ENCODE measurements at places on chromosomes 5 and 9.

GRCh38 chr5:171562822-171563221, 143.4 kb downstream of the FGF18 start:
- DNase-seq: peak; percentile 36

DNA sequence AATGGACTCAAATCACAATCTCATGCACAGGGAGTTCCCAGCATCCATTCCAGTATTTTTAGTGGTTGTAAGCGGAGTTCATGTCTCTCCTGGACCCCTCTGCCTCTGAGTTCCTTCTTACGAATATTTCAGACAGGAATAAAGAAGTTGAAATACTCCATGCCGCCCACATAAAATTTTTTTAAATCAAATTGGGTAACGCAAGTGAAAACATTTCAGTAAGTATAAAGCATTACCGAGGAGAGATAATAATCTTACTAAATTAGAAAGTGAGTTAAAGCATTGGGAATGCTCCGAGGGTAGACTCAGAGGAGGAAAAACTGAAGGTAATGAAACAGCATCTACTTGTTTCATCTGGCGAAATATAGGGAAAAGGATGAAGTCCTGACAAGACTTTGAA, 317.6 kb downstream of the ARRDC3 start:
- no peak for DNase-seq

GRCh38 chr9:16883586-16883985, 13.1 kb upstream of the BNC2 start:
- no peak for DNase-seq

- DNase-seq: no peak
These were observed 20.3 kb downstream of the NCS1 start for GRCh38 chr9:130192382-130192999.

DNA sequence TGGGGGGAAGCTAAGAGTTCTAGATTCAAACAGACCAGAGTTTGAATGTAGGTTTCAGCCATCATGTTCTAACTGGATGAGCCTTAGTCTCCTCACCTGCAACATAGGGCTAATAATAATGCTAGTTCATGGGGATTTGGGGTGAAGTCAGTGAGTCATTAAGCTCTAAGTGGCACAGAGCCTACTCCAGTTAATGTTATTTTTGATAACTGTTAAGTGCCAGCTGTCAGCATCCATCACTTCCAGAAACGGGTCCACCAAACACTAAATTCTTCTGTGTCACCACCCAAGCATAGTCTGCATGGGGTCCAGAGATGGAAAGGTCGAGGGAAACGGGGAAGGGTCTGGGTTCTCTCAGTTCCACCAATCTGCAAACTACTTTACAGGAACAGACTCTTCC, 1.8 kb upstream of the TSC1 start:
- DNase-seq: no peak

- DNase-seq: no peak
These were observed 785 bp upstream of the P4HA2 start for GRCh38 chr5:132228241-132229035.

DNA sequence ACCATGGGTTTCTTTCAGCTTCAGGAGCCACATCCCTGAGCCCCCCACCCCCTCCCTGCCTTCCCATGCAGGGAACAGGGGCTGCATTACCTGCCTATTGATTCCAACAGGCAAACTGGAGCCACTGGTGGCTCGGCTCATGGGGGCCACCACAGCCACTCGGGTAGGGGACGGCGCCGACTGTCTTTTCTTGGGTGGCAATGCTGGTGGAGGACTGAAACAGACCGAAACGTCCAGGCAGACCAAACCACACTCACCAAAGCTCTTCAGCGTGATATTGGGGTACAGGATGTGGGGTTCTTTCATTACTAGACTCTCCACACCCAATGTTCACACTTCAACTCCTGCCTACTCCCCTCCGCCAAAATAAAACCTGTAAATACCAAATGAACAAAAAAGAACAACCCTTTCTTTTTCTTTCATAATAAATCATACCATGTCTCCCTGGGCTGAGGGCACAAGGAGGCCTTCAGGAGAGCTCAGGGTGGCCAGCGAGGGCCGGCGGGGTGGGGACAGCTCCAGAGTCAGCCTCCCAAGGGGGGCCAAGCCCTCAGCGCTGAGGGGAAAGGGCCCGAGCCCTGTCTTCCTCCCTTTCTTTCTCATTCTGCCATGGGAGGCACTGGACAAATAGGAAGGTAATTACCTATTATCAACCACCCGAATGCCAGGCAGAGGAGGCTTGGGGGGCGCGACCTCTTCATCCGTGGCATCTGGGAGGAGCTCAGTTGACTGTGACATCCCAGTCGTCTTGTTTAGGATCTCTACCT, 83.3 kb downstream of the PRRT1B start:
- DNase-seq: no peak

Data from choroid plexus epithelial cell (primary cell).